ENCODE measurements at places on chromosomes 4 and X. TPM values are rescaled to one million over a fixed set of nuclear protein-coding genes. Genes with fewer than 3 reads are reported as not detected.

SSX4 gene
- polyA plus RNA-seq: not detected

GRCh38 chr4:105280338-105281123 lies 133.9 kb downstream of the TET2 start:
- DNase-seq: no peak

DNA sequence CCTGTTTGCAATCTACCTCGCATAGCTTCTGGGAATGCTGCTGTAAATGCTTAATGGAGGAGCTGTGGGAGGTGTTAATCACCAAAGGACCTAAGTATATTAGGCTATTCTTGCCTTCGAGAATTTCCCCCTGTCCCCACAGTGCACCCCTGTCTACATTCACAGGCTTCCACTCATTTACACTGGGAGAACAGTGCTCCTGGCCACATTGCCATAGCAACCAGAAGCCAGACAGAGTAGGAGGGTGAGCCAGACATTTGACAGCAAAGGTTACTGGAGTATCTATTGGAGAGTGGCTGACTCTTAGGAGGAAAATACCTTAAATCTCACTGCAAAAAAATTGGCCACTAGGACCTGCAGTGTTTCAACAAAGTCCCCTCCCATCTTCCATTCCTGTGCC lies 185.9 kb upstream of the PBDC1 start:
- DNase-seq: no peak

- no peak for DNase-seq
Observed at GRCh38 chrX:101931136-101931487, 715 bp downstream of the ZMAT1 start.

DNA sequence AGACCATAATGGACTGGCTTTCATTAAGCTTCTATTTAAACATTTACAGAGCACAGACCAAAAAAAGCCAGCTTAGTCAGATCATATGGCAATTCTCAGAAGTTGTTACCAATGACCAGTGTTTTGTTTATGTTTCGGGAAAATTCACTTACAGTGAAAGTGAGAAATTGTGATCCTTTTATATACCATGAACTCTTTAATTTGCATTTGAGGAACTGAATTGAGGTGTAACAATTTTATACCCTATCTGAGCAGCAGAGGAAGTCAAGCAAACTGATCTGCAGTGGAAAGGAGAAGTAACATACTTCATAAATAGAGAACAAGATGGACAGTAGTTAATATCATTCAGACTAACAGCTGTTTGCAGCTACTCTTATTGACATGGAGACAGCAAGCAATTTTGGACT lies 97.1 kb downstream of the TMA16 start:
- no peak for DNase-seq

ADAMTS3 gene
- polyA plus RNA-seq: 11.8 TPM

BMP3 gene
- polyA plus RNA-seq: 22.5 TPM

DNA sequence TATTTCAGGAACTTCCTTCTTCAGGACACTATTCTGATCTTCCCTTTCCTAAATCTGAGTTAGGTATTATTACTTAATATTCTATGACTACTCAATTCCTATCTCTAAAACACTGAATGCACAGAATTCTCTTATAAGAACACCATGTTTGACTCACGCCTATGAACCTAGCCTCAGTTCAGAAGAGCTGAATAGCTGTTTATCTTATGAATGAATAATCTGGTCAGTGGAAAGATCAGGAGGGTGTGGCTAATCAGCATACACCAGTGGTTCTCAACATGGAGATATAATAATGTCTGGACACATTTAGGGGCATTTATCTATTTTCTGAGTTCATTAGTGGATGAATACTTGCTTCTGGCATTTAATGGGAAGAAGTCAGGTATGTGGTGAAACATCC lies 24.2 kb downstream of the EPHA5 start:
- DNase-seq: no peak

GRCh38 chr4:138629669-138630068 lies 385.9 kb upstream of the NOCT start:
- DNase-seq: no peak

TDO2 gene
- polyA plus RNA-seq: 2.9 TPM

All from left renal pelvis (tissue), 4 donors.